ENCODE measurements at places on chromosomes 1 and 21. TPM values are rescaled to one million over a fixed set of nuclear protein-coding genes. Genes with fewer than 3 reads are reported as not detected.

GRCh38 chr1:91011726-91012125 is 10.1 kb downstream of the ZNF644 start:
- no peaks in the 10 kb centered on the region for H3K27me3 ChIP-seq
- no peak overlapping the region for H3K4me3 ChIP-seq

GRCh38 chr1:82628887-82629286 is 828.2 kb downstream of the ADGRL2 start:
- H3K27me3 ChIP-seq = no peaks in the 10 kb centered on the region
- H3K36me3 ChIP-seq = no peaks in the 10 kb centered on the region
- no peak overlapping the region for H3K27ac ChIP-seq
- no peak overlapping the region for H3K4me3 ChIP-seq
- H3K4me1 ChIP-seq = no peaks in the 10 kb centered on the region
- DNase-seq = no peak

CEPT1 gene
- total RNA-seq = 14.8 TPM

GRCh38 chr21:42829954-42830353 is 49.4 kb downstream of the WDR4 start:
- H3K27ac ChIP-seq = no peak overlapping the region
- H3K36me3 ChIP-seq = no peaks in the 10 kb centered on the region
- no peak for DNase-seq
- no peak overlapping the region for H3K4me3 ChIP-seq
- peaks cover 56% of the 10 kb centered on the region for H3K27me3 ChIP-seq

FCGR1A gene
- total RNA-seq = not detected

DNA sequence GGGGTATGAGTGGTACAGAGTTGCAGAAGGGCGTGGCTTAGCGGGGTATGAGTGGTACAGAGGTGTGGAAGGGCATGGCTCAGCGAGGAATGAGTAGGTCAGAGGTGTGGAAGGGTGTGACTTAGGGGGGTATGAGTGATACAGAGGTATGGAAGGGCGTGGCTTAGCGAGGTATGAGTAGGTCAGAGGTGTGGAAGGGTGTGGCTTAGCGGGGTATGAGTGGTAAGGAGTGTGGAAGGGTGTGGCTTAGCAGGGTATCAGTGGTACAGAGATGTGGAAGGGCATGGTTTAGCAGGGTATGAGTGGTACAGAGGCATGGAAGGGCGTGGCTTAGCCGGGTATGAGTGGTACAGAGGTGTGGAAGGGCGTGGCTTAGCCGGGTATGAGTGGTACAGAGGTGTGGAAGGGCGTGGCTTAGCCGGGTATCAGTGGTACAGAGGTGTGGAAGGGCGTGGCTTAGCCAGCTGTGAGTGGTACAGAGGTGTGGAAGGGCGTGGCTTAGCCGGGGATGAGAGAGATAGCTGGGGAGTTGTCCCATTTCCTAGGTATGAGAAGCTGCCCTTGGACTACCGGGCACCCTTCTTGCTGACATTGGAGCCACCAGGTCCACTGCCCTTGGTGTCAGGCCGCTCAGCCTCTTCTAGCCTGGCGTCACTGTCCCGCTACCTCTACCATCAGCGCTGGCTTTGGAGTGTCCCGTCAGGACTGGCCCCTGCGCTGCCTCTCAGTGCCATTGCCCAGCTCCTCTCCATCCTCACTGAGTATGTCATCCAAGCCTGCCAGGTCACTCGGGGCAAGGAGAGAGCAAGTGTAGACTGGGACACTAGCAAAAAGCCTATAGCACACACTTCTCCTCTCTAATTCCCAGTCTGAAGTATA is 29.8 kb downstream of the HYI start:
- peaks cover 2% of the 10 kb centered on the region for H3K36me3 ChIP-seq
- H3K4me1 ChIP-seq = no peaks in the 10 kb centered on the region
- DNase-seq = no peak
- no peak overlapping the region for H3K4me3 ChIP-seq
- no peak overlapping the region for H3K27ac ChIP-seq

DNA sequence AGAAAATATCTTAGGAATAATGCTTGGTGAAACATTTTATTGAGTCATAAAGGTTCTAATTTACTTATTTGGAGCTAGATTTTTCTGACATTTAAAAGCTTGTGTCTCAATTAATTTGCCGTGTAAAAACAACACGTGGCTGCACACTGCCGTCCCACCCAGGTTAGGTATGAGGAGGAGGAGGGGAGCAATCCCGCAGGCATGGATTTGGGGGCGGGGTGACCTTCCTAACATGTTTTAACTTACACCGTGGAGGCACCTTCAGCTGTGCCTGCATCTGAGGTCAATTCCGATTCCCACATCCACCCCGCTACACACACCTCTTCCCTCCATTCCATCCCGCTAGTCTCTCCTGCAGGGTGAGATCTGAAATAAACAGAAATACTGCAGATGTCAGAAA is 28.5 kb upstream of the UMODL1 start:
- no peak for DNase-seq
- H3K4me1 ChIP-seq = no peaks in the 10 kb centered on the region
- H3K27me3 ChIP-seq = no peaks in the 10 kb centered on the region
- no peak overlapping the region for H3K27ac ChIP-seq

MYOG gene
- total RNA-seq = 21.4 TPM

PTPN7 gene
- total RNA-seq = 0.19 TPM

CD84 gene
- total RNA-seq = 1.1 TPM

DNA sequence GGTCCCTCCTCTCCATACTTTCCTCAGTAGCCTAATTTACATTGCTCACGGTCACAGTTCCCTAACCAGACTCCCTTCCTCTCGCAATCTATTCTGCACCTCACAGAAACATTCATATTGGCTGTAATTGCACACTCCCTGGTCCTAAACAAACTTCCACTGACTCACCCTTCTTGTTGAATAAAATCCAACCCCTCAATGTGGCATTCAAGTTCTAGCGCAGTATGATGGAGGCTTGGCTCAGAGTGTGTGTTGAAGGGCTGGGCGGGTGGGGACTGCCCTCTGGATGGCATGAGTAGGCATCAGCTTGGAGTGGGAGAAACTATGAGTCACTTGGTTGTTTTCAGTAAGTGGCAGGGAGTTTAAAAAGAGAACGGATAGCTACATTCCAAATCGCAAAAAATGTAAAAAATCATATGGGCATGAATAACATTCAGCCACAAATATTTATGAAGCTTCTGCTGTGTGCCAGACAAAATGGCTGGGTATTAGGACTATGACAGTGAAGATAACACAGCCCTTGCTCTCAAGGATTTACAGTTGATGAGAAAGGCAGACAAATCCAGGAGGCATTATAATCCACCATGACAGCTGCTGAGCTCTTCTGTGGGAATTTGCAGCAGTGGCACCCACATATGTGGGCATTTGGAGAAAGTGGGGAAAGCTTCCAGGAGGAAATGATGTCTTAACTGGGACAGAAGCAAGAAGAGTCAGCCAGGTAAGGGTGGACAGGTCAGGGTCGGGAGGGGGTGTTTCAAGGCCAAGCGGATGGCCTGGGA is 42.2 kb upstream of the LYST start:
- no peaks in the 10 kb centered on the region for H3K27me3 ChIP-seq
- no peaks in the 10 kb centered on the region for H3K4me1 ChIP-seq
- DNase-seq = no peak
- H3K27ac ChIP-seq = no peak overlapping the region
- no peak overlapping the region for H3K4me3 ChIP-seq
- no peaks in the 10 kb centered on the region for H3K36me3 ChIP-seq

DNA sequence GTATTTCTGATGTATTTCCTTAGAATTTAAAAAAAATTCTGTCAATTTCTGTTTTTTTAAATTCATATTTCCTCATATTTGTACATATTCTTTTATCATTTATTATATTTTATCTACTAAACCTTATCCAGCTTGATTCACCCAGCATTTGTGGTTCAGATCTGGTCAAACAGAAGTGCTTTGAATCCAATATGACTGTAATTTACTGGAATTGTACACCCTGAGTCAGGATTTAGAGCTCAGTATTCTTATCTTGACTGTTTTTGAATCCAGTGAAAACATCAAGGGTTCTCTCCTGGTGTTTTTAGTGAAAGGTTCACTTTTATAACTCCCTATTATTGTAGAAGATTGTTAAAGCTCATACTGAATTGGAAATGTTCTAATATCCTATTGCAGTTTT is 1077.0 kb upstream of the NCAM2 start:
- no peak for DNase-seq
- no peak overlapping the region for H3K27ac ChIP-seq
- no peaks in the 10 kb centered on the region for H3K27me3 ChIP-seq
- H3K36me3 ChIP-seq = no peaks in the 10 kb centered on the region

OR10Z1 gene
- not detected for total RNA-seq

- H3K4me1 ChIP-seq = no peaks in the 10 kb centered on the region
- no peak overlapping the region for H3K27ac ChIP-seq
- no peak for DNase-seq
- H3K4me3 ChIP-seq = no peak overlapping the region
- no peaks in the 10 kb centered on the region for H3K36me3 ChIP-seq
Observed at GRCh38 chr21:37848721-37849490, 67.4 kb downstream of the KCNJ6 start.

GRCh38 chr1:208243967-208244916 is at the start of gene PLXNA2:
PLXNA2 (minus strand) TSS chr1:208244384; CDS start chr1:208217922, 26,462 bp downstream.
- H3K4me3 ChIP-seq = peak within 1 kb of the TSS; percentile 100
- peaks cover 41% of the 10 kb centered on the region for H3K4me1 ChIP-seq
- peak within 1 kb of the TSS; percentile 95 for H3K27ac ChIP-seq
- no peaks in the 10 kb centered on the region for H3K27me3 ChIP-seq

DNA sequence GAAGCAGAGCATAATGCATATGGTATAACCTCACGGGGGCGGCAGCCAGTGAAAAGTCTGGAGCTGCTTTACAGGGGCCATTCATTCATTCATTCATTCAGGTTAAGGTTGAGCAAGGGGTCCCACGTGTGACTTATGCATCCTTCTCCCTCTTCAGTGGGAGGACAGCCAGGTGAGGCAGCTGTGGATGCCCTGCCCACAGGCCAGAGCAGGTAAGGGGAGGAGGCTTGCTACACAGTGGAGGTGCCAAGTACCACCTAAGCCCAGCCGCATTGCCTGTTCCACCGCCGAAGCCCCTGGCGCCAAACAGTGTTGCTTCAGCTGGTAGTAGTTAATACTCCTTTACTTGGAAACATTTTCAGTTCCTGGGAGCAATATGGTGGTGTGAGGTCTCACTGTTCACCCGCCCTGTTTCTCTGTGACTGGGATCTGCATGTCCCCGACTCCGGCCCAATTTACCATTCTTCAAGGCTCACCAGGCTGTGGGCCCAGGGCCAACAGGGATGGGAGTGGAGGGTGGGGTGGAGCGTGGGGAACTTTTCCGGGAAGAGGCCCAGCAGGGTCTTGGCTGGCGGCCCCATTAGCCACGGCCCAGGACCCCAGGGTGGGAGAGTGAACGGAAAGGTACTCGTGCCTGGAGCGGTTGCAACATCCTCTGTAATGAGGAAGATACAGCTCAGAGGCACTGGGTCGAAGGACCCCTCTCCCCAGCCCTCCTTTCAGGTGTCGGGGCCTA is 722 bp upstream of the PODN start:
- peak overlapping the region; percentile 56 for H3K27ac ChIP-seq
- H3K27me3 ChIP-seq = peaks cover 24% of the 10 kb centered on the region
- no peaks in the 10 kb centered on the region for H3K4me1 ChIP-seq
- H3K4me3 ChIP-seq = peak overlapping the region; percentile 37
- DNase-seq = peak; percentile 53
- H3K36me3 ChIP-seq = no peaks in the 10 kb centered on the region

OR2T2 gene
- not detected for total RNA-seq

MX2 gene
- 6.8 TPM for total RNA-seq

All from gastrocnemius medialis (tissue), 4 donors.